ENCODE measurements at places on chromosomes 5 and 9.
A peak's percentile ranks its signal among the peaks of the same experiment; 100 is the strongest.

DNA sequence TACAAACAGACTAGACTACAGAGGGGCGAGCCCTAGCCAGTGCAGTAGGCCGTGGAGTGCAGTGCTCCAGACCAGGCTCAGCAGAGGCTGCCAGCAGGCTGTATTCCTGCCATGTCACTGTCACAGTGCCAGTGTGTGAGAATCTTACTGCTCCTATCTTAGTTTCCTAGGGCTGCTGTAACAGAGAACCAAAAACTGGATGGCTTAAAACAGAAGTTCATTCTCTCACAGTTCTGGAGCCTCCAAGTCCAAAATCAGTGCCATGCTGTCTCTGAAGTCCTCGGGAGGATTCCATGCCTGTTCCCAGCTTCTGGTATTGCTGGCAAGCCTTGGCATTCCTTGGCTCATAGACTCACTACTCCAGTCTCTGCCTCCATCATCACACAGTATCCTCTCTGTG is 75.0 kb upstream of the SAP30L start:
- no peak for DNase-seq

- no peak for DNase-seq
Measured at GRCh38 chr9:114203410-114204140, 48.2 kb downstream of the COL27A1 start.

DNA sequence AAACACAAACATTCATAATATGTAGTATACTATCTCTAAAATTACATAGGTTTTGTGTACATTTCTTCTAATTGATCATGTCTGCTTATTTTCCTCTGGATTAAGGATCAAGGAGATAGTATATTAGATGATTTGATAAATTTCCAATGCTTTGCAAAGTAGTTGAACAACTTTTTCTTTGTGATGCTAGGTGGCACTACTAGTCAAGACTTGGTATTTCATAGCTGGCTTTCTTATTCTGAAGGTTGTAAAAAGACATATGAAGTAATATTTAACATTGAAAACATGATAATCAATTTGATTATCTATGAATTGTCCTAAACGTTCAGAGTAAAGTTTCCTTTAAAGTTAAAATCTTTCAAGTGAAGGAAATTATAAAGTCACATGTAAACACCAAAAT is 106.1 kb upstream of the FGF10 start:
- DNase-seq: no peak

- no peak for DNase-seq
Measured at GRCh38 chr5:58060996-58061395, 398.9 kb downstream of the PLK2 start.

DNA sequence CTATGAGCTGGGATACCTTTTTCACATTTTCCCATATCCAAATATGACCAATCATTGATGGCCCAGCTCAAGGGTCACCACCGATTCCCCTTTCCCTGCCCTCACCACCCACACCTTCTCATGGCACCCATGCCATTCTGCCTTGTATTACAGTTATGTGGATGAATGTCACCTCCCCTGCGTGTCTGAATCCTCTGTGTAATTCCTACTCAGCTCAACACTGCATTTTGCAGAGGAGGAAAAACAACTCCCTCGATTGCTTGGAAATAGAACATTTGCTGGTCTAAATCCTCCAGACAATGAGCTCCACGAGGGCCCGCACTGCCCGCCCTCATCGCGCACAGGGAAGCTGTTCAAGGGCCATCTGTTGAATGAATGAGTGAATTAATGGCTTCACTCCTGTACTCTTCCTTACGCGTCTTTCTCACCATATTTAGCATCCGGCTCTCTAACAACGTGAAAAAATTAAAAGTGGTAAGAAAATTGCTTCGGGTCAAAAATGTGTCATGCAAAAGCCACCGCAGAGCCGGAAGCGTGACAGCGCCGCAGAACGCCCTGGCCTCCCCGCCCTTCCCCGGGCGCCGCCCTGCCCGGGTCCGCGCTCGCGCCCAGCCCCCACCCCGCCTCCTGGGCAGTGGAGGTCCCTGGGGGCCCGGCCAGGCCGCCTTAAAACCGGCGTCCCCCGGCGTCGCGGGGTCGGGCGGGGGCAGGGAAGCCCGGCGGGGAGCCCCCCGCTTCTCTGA is 704 bp downstream of the SUSD1 start:
- peak; percentile 68 for DNase-seq
